Substantia nigra (tissue), 51 donors: ENCODE measurements at places on chromosomes 5 and 9.

DNA sequence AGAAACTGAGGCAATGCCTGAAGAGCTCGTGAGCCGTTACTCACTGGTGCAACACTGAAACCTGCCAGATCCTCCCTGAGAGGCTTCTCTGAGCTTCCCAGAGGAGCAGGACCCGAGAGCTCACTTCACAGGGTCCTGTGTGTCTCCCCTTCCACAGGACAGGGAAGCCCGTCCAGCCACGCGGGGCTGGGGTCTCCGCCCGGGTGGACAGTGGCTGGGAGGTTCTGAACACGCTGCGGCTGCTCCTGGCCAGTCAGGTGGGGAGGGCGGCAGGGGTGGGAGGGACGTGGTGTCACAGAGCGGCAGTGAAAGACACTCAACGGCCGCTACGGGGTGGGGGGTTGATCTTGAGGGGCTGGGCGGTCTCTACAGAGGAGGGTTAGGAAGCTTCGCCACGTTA is 290 bp upstream of the ZDHHC11 start:
- DNase-seq = no peak

GRCh38 chr9:93587651-93588347 is 11.4 kb downstream of the PHF2 start:
- DNase-seq = no peak

GRCh38 chr9:106218854-106219253 is 524.5 kb downstream of the TMEM38B start:
- DNase-seq = no peak

GRCh38 chr9:6328103-6328502 is at the start of gene TPD52L3:
TPD52L3 (plus strand) TSS chr9:6328375; CDS start chr9:6328596, 221 bp downstream.
- no peak for DNase-seq

GRCh38 chr5:115573133-115573532 is 28.6 kb upstream of the FEM1C start:
- DNase-seq = no peak
